Stimulated activated CD8-positive, alpha-beta memory T cell treated with anti-CD3 and anti-CD28 coated beads, Interleukin-2, amount 100 ng/mL, for 1 hour (primary cell): ENCODE measurements at places on chromosomes 7 and 10.

DNA sequence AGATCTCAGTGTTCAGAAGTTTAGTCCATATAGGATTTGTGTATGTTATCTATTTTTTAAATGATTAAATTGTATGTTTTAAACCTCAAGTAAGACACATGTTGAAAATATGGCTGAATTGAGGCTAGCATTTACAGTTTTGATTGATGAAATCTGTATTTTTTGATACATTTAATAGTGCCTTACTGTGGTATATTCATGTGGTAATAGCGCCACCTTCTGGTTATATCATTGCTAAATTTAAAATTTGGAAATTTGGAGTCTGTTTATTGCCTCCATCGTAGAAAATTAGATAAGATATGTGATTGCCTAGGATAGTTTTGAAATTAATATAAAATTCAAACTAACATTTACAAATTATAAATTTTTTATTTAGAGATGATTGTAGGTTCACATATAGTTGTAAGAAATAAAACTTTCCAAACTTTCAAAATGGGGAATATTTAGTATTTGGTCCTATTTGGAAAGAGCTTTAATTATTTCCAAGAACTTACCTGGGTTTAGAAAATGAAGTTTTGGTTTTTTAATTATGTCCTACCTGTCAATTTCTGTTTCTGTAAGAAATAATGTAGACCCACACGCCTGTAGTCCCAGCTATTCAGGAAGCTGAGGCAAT, 19.1 kb upstream of the ARMS2 start:
- no peak for DNase-seq

GRCh38 chr7:28711114-28711513, 247.0 kb downstream of the TRIL start:
- DNase-seq, result no peak

DNA sequence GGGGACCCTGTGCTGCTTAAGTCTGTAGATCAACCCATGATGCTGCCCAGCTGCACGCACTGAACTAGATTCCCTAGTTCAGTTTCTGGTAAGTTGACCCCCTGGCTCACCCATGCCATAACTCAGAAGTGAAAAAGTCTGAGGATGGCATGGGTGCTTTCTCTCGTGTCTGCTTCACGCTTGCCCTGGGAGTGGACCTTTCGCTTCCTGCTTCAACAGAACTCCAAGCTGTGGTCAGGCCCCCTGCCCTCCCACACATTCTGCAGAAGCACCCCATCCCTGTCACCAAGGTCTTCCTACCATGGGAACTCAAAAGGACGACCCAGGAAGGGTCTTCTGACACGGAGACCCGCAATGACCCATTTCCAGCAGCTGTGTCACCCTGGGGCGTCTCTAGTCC, 39.9 kb downstream of the LRRC18 start:
- no peak for DNase-seq

DNA sequence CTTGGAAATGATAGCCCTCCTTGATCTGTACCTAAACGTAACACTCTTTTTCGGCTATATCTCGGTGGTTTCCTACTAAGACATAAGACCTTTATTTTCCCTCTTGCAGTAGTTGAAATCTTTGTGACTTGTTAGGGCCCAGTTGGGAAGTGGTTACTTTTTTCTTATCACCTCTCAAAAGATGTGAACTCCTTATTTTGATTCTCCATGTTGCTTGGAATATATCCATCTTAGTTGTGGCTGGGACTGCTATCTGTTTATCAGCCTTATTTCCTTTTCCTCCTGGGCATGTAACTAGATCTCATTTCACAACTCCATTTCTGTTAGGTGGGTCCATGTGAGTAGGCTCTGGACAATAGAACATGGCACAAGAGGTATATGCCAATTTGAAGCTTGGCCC, 4.1 kb upstream of the CPED1 start:
- DNase-seq, result no peak

GRCh38 chr7:2011266-2012043, 221.3 kb downstream of the MAD1L1 start:
- DNase-seq, result no peak

GRCh38 chr7:122688400-122688998, 10.4 kb downstream of the RNF133 start:
- no peak for DNase-seq

DNA sequence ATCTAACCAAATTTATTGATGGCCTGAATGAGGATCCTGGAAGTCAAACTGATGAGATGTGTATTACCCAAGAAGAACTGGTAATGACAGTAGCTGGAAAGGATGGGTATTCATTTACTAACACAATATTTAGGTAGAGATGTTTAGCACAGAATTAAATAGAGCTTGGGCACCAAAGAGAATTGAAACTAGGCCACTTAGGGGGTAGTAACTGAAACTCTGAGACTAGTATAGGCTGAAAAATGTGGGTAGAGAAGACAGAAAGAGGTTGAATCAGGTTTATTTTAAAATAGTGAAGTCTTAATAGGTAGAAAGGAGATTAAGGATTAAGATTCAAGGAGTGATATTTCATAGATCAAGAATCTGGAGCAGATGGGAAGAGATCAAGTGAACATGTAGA, 155.8 kb downstream of the MLLT10 start:
- DNase-seq, result no peak

DNA sequence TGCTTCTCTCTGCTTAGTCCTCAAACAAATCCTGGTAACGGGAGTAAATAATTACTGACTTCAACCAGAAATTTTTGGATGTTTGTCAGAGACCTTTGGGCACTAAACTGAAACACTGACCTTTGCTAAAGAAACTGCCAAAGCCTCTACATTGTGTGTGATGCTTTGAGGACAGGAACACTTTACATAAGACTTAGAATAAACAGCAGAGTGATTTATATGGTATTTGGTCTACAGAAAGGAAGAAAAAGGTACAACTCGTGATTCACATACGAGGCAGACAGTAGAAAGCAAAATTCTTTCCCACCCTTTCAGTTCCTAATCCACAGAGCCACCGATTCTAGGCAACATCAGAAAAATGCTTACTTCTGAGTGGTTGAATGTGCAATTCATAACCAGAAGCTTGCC, 59.8 kb downstream of the SLC16A12 start:
- DNase-seq, result no peak

- no peak for DNase-seq
These were observed 143.9 kb upstream of the NPS start for GRCh38 chr10:127405221-127405620.

GRCh38 chr10:1255118-1255517, 198.9 kb downstream of the WDR37 start:
- no peak for DNase-seq
